Central memory CD4-positive, alpha-beta T cell (primary cell): ENCODE measurements at places on chromosomes 2 and 18.

DNA sequence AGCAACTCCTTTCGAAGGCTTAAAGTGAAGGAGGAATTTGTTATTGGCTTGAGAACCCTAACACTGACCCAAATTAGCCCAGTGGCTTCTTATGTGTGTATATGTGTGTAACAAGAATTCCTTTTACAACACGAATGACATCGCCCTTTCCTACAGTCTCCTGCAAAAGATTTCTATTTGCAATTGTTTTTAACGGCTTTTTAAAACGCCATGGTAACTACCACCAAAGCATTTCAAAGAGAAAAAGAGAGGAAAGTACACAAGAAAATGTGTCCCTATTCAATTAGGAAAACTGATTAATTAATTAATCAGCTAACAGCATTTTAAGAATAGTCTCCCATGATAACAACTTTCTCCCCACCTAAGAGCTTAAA lies 58.1 kb downstream of the PAX3 start:
- DNase-seq = no peak

DNA sequence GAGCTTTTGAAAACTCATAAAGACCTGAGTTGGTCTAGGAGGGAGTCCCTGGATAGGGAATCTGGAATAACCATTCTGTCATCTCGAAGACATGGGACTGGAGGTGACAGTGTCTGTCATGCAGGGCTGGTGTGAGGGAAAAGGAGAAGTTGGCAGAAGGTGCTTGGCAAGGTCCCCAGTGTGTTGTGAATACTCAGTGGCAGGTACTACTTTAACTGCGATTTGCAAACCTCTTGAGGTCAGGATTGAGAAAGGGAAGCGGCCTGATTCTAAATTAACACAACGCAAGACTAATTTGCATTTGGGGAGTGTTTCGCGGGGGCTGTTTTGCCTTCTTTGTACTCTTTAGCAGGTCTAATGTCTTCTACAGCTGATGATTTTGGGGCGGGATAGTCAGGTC lies 77.0 kb upstream of the TMEM200C start:
- no peak for DNase-seq

GRCh38 chr18:76553715-76554546 lies 58.9 kb upstream of the ZNF516 start:
- no peak for DNase-seq

- no peak for DNase-seq
Measured at GRCh38 chr2:22737144-22737543, 647.8 kb upstream of the KLHL29 start.

DNA sequence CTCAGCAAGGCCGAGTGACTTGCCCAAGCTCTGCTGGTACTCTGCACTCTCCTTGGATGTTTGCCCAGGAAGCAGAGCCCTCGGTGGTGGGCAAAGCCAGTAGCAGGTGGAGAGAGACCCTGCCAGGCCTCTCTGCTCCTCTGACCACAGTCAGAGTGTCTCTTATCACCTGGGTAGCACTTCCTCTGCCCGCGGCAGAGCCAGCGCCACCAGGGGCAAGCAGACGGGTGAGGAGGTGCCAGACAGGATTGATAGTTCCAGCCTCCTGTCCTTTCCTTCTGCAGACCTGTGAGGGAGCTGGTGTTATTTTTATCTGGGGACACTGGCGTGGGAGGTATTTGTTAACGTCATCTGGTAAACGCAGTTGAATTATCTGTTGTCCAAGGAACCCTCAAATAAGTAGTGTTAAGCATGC lies 152.9 kb downstream of the SMAD7 start:
- DNase-seq = no peak

- DNase-seq = no peak
Measured at GRCh38 chr2:224009605-224010315, 29.3 kb downstream of the SERPINE2 start.

DNA sequence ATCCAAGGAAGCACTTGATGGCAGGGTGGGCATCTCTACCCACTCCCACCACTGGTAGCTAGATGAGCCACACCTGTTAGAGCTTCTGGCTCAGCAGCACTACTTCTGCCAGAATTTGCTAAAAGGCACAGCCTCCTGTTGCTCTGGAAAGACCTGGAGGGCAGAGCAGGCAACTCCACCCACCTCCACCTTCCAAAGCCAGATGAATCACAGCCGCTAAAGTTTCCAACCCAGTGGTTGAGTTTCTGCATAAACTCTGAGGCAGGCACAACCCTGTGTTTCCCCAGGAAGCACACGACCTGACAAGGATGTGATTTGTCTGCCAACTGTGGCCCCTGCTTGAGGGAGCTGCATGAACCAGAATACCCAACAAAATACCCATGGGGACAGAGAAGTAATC lies 111.6 kb upstream of the GCFC2 start:
- no peak for DNase-seq

DNA sequence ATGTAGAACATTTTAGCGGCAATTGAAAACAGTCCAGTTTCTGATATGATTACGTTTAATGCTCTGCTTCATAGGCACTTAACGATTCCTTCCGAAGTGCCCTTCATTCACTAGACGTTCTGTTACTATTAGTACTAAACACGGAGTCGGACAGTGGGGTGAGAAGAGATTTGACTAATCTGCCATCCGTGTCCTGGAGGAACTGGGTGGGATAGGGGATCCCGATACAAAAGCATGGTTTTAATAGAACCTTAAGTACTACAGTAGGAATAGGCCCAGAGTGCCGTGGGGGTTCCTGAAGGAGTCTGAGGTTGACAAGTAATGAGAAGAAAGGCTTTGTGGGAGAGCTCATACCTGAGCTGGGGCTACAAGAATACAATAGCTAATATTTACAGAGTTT lies 631 bp downstream of the MORN2 start:
- DNase-seq = no peak

DNA sequence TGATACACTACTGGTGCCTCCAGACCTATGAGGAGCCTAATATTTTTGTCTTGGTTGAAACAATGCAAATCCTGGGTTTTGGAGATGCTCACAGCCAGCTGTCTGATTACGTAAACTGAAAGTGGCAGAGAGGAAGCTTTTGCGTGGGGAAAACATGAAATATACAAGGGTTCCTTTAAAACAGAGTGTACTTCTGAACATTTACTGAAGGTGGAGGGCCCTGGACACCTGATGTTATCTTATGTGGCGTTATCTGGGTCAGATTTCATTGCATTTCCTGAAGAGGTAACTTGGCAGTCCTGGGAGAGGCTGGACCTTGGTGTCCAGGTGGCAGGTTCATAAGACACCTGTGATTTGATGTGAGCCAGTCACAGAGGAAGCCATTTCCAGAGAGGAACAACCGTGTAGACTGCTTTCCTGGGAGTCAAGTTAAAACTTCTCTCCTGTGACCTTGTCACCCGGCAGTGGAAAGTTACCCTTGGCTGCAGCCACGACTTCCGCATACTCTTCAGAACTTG lies 105.0 kb downstream of the NEDD4L start:
- no peak for DNase-seq

- no peak for DNase-seq
Measured at GRCh38 chr18:62846313-62846712, 131.0 kb downstream of the PHLPP1 start.

DNA sequence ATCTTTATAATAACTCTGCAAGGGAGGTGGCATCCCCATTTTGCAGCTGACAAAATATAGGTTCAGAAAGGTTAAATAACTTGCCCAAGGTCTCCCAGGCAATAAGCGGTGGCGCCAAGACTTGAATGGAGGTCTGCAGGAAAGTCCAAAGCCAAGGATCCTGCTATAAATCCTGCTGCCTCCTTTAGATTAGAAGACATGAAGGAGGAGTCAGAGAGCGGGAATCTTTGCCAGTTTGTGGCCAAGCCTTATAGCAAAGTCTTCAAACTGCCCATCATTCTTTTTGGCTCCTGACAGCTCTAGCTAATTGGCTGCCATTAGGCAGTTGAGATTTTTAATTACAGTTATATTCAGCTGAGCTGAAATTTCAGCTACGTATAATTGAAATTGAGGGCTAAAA lies 114.3 kb downstream of the C1D start:
- DNase-seq = no peak

- no peak for DNase-seq
Measured at GRCh38 chr2:127418300-127419111, at the start of gene PROC. Gene PROC, plus strand, starts transcription at chr2:127418427. Its CDS starts 1,516 bp downstream, at chr2:127419943.

DNA sequence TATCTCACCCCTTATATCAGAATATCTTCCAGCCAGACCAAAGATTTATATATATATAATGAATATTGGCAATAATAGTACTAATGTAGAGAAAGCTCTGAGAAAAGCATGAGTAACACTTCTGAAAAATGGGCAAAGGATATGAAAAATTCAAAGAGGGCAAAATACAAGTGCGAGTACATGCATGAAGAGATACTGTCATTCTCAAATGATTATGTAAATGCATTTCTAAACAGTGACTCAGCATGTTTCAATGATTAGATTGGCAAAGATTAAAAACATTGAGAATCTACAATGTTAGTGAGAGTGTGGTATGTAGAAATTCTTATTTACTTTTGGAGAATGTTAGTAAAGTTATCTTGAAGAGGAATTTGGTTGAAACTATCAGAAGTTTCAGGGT lies 118.3 kb upstream of the NEDD4L start:
- no peak for DNase-seq

DNA sequence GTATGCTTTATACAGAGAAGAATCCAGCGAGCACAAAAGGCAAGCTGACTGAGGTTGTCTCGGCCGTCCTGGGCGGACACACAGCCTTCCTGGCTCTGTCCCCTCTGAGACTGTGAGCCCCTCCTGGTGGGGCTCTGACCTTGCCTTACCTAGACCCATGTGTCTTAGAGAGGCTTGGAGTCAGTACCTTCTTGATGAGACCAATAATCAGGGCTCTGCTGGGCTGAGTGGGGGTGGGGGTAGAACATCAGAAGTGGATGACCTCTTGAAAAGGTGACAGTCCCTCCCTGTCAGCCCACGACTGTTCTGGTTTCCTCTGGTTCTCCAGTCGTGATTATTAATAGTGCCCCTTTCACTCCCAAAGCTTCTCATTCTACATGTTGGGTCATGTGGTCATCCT lies 31.2 kb downstream of the TWIST2 start:
- no peak for DNase-seq

GRCh38 chr2:149926149-149926548 lies 338.6 kb upstream of the MMADHC start:
- no peak for DNase-seq

DNA sequence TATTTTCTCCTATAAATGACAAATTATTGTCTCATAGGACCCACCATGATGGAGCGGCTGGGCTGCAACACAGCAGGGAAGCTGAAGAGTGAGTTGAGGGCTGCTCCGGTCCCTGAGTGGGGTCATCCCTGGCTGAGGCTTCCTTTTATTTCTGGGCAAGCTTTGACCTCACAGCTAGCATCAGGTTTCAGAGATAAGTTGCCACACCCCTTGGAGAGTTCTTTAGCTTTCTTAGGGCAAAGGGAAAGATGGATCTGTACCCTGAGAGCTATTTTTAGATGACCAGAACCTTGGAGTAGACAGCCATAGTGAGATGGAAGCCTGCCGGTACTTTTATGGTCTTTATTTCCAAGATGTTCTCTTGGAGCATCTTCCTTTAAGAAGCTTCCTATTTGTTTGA lies 11.5 kb downstream of the MYL1 start:
- DNase-seq = no peak

DNA sequence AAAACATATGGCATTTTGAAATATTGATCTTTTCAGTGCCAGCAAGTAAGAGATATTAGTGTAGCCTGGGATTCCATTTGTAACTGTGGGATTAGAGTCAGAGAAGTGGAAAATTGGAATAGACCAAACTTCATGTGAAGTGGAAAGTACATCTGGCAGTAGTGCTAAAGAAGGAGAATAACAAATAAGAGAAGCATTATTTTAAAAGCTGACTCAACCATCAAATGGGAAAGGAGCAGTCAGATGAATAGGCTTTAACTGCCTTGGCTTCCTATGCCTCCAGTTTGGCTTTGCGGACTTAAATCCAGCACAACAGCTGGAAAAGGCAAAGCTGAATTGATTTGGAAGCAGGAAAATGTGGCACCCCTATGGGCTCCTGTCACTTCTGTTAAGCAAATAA lies 623.1 kb downstream of the TSN start:
- DNase-seq = no peak

DNA sequence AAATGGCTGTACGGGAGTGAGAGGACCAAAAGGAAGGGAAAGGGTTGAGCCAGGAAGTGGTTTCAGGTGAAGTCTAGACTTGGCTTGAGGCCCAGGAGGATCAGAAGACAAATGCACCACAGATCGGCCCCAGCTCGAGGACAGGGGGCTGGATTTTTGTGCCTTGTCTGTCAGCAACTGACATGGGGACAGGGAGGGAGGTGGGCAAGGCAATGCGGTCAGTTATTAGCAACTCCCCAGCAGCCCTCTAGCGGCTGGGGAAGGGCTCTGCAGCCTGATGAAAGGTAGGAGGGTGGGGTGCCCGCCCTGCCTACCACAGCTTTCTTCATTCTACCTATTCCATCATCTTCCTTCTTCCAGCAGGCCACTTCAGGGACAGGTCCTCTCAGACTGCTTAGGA lies 50.0 kb downstream of the CPO start:
- DNase-seq = no peak

DNA sequence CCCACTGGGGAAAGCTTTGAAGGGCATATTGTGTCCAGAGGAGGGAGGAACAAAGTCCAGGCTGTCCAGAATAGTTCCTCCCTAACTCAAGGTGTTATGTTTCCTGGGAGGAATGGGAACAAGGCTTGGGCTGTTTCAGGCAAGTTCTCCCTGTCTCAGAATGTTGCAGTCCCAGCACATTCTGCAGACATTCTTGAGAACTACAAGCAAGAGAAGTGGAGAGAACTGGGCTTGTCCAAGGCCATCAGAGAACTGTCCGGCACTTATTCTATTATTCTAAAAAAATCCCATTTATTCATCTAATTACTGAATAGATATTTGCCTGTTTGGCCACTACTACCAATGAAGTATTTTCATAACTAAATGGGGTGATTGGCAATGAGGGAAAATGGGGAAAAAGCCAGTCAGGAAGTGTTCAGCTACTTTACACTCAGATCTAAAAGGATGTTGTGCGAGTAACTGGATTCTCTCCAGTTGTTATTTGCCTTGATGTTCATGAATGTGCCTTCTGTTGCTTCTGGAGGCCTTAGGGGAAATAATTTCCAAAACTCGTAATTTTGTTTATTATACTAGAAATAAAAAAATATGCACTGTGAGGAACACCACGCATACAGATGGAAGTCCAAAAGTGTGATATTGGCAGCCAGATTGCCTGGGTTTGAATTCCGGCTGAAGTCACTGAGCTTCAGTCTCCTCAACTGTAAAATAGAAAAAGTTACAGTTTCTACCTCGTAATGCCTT lies 300.1 kb upstream of the RND3 start:
- no peak for DNase-seq
